Cerebellar nuclear complex (tissue), 1 donor: ENCODE measurements at places on chromosomes 16 and 17.

DNA sequence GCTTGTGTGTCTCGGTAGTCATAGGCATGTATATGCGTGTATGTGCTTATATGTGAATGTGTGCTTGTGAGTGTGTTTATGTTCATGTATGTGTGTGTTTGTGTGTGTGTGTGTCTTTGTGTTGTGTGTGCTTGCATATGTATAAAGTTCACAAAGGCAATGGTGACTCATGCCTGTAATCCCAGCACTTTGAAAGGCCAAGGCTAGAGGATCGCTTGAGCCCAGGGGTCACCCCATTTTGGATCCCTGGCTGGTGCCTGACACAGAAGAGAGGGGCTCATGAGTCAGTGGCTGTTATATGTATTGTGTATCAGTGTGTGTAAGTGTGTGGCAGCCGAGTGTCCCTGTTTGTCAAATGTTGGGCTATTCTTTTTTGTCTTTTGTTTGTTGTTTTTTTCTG, 69.3 kb downstream of the ABCC1 start:
- no peak for DNase-seq

GRCh38 chr16:29816694-29817441, 916 bp downstream of the PAGR1 start:
- no peak for DNase-seq

DNA sequence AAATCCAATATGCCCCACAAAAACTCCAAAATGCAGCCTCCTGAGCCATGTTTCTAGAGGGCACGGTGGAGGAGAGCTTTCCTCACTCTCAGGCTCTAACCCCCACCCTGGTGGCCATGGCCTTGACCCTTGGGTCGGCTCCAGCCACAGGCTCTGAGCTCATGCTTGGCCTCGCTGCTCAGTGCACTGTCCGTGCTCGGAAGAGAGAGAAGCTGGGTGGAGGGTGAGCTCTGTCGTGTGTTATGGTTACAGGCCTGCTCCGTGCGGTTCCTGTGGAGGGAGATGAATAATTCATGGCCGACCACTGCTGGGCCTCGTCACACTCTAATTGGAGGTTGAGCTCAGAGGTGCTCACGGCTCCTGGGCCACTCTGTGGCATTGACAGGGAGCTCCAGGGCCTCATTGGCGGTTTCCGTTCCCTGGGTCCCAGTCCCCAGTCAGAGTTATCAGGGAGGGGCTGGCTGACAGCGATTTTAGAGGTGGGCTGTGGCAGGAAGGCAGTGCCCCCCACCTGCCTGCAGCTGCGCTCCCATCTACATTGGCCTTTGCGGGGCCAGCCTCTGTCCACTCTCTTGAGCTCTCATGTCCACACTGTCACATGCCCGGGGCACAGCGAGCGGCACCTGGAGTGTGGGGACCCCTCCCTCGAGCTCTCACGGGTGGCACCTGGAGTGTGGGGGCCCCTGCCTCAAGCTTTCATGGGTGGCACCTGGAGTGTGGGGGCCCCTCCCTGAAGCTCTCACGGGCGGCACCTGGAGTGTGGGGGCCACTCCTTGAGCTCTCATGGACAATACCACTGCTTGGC, 24.9 kb downstream of the ACSF3 start:
- no peak for DNase-seq

DNA sequence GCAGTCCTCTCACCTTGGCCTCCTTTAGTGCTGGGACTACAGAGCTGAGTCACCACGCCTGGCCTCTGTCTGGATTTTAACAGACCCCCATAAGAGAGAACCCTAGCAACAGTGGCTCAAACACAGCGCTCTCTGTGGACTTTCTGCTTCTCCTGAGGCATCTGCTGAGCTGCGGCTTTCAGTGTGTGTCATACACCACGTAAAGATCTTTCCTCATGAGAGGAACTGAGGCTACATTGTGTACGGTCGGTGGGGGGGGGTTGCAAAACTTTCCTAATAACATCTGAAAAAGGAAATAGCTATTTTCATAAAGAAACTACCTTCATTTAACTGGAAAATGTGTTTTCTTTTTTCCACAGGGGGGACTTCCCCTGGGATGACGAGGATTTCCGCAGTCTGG, 32.9 kb downstream of the DEF8 start:
- DNase-seq: no peak
